ENCODE measurements at places on chromosomes 2 and 18. TPM values are rescaled to one million over a fixed set of nuclear protein-coding genes. Genes with fewer than 3 reads are reported as not detected.
A peak's percentile ranks its signal among the peaks of the same experiment; 100 is the strongest.

DNA sequence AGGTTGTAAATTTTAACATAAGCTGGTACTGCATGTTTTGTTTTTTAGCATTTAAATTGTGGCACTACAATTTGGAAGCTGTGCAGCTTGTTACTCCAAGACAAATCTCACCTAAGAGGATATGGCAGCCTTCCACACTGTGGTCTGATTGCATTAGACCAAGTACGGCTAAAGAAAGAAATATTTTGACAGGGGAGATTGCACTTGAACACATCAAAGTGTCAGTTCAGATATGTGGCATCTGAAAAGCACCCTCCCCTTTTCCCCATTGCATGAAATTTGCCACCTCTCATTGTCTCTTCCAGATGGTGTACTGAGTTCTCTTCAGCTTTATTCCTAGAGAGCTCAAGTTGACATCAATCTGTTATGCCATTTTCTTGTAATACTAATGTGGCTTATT is 295.9 kb downstream of the ERBB4 start:
- H3K4me1 ChIP-seq, result no peaks in the 10 kb centered on the region
- no peaks in the 10 kb centered on the region for H3K27me3 ChIP-seq
- no peak overlapping the region for H3K27ac ChIP-seq
- DNase-seq, result no peak

DNA sequence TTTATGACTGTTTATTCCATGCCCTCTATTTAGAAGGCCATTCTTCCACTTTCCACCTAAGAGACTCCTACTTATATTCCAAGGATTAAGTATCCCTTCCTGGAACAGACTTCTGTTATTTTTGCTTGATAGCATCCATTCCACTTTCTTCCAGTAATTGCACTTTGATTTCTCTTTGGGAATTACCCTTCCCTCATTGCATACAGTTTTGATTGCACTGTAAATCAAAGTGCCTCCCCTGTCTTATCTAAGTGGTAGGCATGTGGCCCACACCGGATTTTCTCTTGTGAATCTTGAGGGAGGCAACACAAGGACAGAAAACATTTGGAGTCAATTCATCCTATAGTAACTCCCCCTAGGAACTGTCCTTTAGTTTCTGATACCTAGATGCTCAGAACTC is 120.4 kb downstream of the PDE11A start:
- H3K27ac ChIP-seq, result no peak overlapping the region
- DNase-seq, result no peak
- no peaks in the 10 kb centered on the region for H3K4me1 ChIP-seq
- H3K4me3 ChIP-seq, result no peak overlapping the region

DNA sequence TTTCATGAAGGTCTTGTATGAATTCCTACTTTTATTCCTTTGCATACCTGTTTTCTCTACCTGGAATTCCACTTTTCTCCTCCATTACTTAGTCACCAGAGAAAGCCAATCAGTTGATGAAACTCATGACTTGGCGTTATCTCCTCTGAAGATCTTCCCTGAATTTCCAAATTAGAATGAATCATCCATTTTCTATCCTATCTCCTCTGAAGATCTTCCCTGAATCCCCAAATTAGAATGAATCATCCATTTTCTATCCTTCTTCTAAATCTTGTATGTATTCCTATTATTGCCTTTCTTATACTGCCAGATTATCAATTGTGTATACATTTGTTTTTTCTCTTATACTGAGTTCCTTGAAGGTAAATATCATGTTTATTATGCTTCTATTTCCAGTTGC is 440.4 kb downstream of the CCDC85A start:
- no peaks in the 10 kb centered on the region for H3K36me3 ChIP-seq
- H3K4me1 ChIP-seq, result no peaks in the 10 kb centered on the region
- H3K27ac ChIP-seq, result no peak overlapping the region
- H3K4me3 ChIP-seq, result no peak overlapping the region
- H3K27me3 ChIP-seq, result peaks cover 3% of the 10 kb centered on the region

GRCh38 chr18:78031589-78031988 is 781.9 kb downstream of the GALR1 start:
- H3K27me3 ChIP-seq, result no peaks in the 10 kb centered on the region
- H3K27ac ChIP-seq, result no peak overlapping the region
- no peaks in the 10 kb centered on the region for H3K4me1 ChIP-seq
- DNase-seq, result no peak

SPATA3 gene
- total RNA-seq, result not detected

DNA sequence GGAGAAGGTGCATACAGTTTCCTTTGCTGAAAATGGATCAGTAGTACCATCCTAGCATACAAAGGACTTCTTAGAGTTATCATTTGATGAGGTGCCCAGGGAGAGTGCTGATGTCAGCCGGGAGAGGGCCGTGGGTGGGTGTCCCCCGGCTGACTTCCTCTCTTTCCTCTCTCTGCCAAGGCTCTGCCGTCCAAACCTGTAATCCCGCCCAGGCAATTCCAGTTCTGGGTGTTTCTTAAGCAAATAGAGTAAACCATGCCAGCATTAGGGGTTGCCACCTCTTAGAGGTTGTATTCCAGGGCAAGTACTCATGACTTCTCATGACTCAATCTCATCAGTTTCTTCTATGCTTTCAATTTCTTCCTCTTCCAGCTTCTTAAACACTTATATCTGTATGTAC is 117.2 kb downstream of the GATA6 start:
- H3K36me3 ChIP-seq, result peaks cover 1% of the 10 kb centered on the region
- H3K4me3 ChIP-seq, result no peak overlapping the region
- no peak overlapping the region for H3K27ac ChIP-seq
- H3K4me1 ChIP-seq, result peaks cover 17% of the 10 kb centered on the region

- no peaks in the 10 kb centered on the region for H3K27me3 ChIP-seq
- no peak overlapping the region for H3K4me3 ChIP-seq
- peaks cover 8% of the 10 kb centered on the region for H3K4me1 ChIP-seq
- DNase-seq, result no peak
- no peak overlapping the region for H3K27ac ChIP-seq
- no peaks in the 10 kb centered on the region for H3K36me3 ChIP-seq
Measured at GRCh38 chr18:5625076-5625475, 81.3 kb upstream of the EPB41L3 start.

DPP4 gene
- 0.42 TPM for total RNA-seq

- no peak overlapping the region for H3K4me3 ChIP-seq
- no peak for DNase-seq
- H3K4me1 ChIP-seq, result no peaks in the 10 kb centered on the region
- H3K27me3 ChIP-seq, result peaks cover 6% of the 10 kb centered on the region
Measured at GRCh38 chr2:179664972-179665812, 196.2 kb downstream of the ZNF385B start.

POTEC gene
- total RNA-seq, result not detected

PKDCC gene
- total RNA-seq, result 164 TPM

DSC2 gene
- 0.58 TPM for total RNA-seq

TXNDC2 gene
- total RNA-seq, result 0.28 TPM

LIMS4 gene
- total RNA-seq, result 3.3 TPM

DNA sequence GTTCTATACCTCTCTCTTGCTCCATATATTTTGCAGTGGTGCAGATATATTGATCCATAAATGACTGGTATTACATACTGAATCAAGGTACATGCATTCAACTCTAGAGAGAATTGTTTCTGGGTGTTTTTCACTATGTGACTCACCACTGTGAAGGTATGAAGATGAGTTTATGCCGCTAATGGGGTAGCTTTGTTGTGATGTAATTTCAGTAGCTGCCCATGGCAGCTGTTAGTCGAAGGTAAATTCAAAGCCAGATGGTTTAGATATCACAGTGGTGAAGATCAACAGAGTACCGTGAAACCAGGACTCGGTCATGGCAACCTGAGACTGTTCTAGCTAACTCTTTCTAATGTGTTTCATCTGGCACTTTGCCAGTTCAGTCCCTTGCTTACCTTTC is 50.4 kb downstream of the PKP4 start:
- no peak overlapping the region for H3K27ac ChIP-seq
- peaks cover 70% of the 10 kb centered on the region for H3K4me1 ChIP-seq
- no peaks in the 10 kb centered on the region for H3K27me3 ChIP-seq
- H3K4me3 ChIP-seq, result no peak overlapping the region

DNA sequence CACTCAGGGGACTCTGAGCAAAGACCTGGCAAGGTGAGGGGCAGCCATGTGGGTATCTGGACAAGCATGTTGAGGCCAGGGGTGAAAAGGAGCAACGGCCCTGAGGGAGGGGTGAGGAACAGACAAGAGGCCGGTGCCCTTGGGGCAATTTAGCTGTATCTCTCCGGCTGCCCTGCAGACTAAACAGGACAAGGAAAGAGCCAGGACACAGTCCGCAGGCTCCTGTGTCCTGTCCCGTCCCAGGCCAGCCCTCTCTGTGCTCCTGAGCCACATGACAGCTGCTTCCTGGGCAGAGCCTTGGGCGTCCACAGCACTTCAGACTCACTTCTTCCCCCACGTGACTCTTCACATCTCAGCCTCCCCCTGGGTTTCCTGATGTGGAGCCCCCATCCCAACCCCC is 206.1 kb downstream of the KLHL29 start:
- peak; percentile 67 for DNase-seq
- peaks cover 49% of the 10 kb centered on the region for H3K4me1 ChIP-seq
- H3K27ac ChIP-seq, result no peak overlapping the region
- H3K4me3 ChIP-seq, result no peak overlapping the region

GRCh38 chr2:98269830-98270229 is 76.4 kb upstream of the CNGA3 start:
- H3K4me3 ChIP-seq, result no peak overlapping the region
- peaks cover 4% of the 10 kb centered on the region for H3K27me3 ChIP-seq
- no peaks in the 10 kb centered on the region for H3K36me3 ChIP-seq
- H3K27ac ChIP-seq, result peak overlapping the region; percentile 74
- no peak for DNase-seq

DNA sequence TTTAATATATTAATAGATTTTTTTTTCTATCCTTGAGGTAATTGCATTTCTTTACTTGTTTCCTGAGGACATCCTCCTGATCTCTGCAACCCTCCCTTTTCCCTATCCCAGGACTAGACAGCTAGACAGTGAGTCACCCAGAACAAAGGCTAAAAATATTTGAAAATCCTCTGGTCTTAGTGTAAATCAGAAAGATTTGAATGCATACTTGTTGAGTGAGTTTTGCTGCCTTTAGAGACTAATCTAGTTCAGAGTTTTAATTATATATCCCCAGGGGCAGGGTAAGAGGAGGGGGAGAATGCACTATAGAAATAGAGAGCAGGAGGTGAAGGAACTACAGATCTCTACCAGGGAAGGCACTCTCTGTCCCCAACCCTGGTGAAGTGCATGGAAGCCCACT is 202.3 kb upstream of the TCF4 start:
- no peaks in the 10 kb centered on the region for H3K36me3 ChIP-seq
- peak overlapping the region; percentile 85 for H3K27ac ChIP-seq
- no peak for DNase-seq
- H3K27me3 ChIP-seq, result no peaks in the 10 kb centered on the region
